Endothelial cell of umbilical vein (primary cell): ENCODE measurements at places on chromosomes 1 and 21.

DNA sequence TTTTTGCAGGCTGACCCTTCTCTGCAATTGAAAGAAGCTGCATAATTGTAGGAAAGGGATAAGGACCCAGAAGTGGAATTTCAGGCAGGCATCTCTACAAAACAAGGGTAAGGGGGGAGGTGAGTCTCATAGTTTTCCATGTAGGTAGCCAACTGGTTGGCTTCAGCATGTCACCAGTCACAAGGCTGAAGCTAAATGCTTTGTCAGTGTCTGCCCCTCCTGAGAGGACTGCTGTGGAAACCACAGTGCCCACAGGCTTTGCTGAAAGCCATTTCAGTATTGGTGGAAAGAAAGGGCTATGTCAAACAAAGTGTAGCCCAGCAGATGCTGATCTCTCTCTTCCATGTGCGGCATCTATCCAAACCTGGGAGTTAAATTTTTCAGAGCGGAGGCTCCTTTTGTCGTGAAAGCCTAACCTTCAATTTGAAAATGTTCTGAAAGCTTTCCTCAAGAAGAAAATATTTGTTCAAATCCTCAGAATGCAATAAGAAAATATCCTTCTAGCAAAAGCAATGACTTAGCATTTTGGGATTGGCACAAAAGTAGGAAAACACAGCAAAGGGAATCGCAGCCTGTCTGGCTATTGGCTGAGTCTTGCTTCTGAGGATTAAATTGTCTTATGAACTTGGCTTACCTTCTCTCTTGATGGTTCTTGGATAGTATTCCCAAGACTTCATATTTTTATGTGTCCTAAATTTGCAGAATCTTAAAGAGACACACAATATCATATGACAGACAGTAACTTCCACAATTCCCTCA lies 591.7 kb downstream of the PLPP3 start:
- H3K36me3 ChIP-seq: no peaks in the 10 kb centered on the region
- no peak for DNase-seq
- no peaks in the 10 kb centered on the region for H3K4me1 ChIP-seq
- no peaks in the 10 kb centered on the region for H3K27me3 ChIP-seq

DNA sequence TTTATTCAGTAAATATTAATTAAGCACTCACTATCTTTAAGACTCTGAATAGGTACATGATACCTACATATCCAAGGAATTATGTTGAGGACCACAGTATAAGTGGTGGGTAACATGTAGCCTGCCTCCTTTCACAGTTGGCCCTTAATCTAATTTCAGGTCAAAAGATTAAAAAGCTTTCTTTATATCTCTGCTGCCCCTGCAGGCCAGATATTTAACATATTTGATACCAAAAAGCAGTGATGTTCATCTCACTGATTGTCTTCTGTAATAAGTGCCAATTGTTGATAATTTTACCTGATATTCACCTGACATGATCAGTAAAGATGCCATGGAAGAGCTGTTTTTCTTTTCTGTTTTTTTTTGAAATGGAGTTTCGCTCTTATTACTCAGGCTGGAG lies 36.5 kb downstream of the RLF start:
- peaks cover 2% of the 10 kb centered on the region for H3K36me3 ChIP-seq
- H3K27ac ChIP-seq: no peak overlapping the region
- DNase-seq: no peak
- H3K4me1 ChIP-seq: no peaks in the 10 kb centered on the region

- DNase-seq: no peak
- H3K27me3 ChIP-seq: no peaks in the 10 kb centered on the region
- H3K27ac ChIP-seq: no peak overlapping the region
- H3K4me3 ChIP-seq: no peak overlapping the region
Measured at GRCh38 chr1:18160290-18160942, 52.8 kb downstream of the IGSF21 start.

DNA sequence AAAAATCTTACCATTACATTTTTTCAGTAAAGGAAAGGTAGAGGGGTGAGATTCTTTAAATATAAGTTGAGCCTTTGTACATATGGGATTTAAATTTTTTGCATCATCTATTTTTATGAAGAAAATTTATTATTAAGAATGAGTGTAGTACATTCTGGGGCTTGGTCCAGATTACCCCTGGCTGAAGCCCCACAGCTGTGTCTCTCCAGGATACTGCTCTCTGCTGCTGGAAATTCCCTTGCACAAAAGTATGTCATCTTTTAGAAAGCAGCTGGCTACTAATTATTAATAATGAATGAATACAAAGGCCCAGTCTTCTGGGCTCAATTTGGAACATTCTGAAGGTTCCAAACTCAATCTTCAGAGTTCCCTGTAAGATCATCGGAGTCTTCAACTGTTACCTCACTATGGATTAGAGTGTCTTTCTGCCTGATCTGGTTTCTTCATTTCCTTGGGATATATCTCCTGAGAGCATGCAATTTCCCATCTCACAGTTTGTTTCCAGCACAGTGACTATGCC lies 428.6 kb upstream of the BRINP3 start:
- no peaks in the 10 kb centered on the region for H3K36me3 ChIP-seq
- no peak overlapping the region for H3K4me3 ChIP-seq
- DNase-seq: no peak
- no peaks in the 10 kb centered on the region for H3K4me1 ChIP-seq
- H3K27ac ChIP-seq: no peak overlapping the region

DNA sequence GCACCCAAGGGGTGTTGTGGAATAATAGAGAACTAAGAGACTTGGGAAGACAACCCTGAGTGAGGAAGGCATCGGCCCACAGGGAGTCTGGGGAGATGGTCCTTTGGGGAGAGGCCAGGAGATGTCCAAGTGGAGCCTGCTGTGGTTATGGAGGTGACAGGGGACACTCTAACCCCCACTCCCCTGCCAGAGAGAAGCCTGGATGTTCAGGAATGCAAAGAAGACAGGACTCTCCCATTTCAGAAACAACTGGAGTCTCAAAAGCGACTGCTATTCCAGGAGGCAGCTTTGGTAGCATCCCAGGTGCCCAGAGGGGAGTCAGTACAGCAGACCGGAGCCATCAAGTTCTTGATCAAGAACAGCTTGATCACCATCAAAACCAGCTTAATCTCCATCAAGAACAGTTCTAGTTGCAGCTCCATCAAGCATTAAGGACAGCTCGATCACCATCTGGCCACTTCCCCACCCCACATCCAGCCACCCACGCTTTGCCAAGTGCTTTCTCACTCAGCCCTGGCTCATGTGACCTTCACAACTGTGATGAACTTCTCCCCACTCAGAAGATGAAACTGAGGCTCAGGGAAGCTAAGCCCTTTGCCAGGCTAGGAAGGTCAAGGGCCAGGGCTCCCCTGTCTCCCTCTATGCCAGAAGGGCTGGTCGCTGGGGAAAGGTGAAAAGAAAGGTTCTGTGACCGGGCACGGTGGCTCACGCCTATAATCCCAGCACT lies 743 bp downstream of the CD52 start:
- H3K4me3 ChIP-seq: no peak overlapping the region
- H3K36me3 ChIP-seq: no peaks in the 10 kb centered on the region
- H3K27me3 ChIP-seq: peaks cover 2% of the 10 kb centered on the region
- DNase-seq: no peak

GRCh38 chr1:18481190-18481920 lies 625 bp downstream of the KLHDC7A start:
- DNase-seq: no peak
- H3K36me3 ChIP-seq: no peaks in the 10 kb centered on the region
- H3K4me3 ChIP-seq: no peak overlapping the region

DNA sequence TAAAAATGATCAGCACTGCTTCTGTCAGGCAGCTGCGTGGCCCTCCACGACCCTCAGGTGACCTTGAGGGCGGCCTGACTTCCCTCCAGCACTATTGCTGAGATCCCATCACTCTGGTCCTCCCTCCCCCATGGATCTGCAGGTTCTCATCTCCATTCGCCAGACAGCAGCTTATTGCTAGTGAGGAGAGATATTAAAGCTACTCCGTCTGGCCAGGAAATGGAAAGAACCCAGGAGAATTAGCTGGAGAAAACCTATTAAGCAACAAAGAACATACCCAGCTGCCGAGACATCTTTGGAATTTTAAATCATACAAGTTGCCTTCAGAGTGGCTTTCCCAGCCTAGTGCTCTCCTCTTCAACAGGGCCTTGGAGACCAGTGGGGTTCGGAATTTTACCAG lies 25.7 kb upstream of the KCNN3 start:
- H3K27ac ChIP-seq: no peak overlapping the region
- peaks cover 3% of the 10 kb centered on the region for H3K27me3 ChIP-seq
- DNase-seq: no peak
- no peak overlapping the region for H3K4me3 ChIP-seq

DNA sequence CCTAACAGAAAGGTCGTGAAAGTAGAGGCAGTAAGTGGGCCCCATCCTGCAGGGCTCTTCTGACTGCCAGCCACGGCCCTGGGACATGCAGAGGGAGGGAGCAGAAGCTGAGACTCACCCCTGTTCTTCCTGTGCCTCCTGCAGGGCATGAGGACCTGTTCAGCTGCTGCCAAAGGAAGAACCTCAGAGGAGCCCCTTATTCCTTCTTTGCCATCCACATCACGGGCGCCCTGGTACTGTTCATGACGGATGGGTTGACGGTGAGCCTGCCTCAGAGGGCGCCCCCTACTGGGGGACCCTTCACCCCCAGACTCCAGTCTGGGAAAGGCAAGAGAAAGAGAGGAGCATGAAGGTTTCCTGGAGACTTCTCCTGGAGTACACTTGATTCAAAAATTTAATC lies 47.1 kb downstream of the ELK4 start:
- no peaks in the 10 kb centered on the region for H3K36me3 ChIP-seq
- no peaks in the 10 kb centered on the region for H3K27me3 ChIP-seq
- H3K4me3 ChIP-seq: no peak overlapping the region
- no peak overlapping the region for H3K27ac ChIP-seq
- DNase-seq: no peak

GRCh38 chr1:243718893-243719292 lies 131.2 kb downstream of the AKT3 start:
- H3K27me3 ChIP-seq: no peaks in the 10 kb centered on the region
- peak overlapping the region; percentile 63 for H3K27ac ChIP-seq
- H3K36me3 ChIP-seq: no peaks in the 10 kb centered on the region
- peak; percentile 62 for DNase-seq
- H3K4me1 ChIP-seq: peaks cover 18% of the 10 kb centered on the region

DNA sequence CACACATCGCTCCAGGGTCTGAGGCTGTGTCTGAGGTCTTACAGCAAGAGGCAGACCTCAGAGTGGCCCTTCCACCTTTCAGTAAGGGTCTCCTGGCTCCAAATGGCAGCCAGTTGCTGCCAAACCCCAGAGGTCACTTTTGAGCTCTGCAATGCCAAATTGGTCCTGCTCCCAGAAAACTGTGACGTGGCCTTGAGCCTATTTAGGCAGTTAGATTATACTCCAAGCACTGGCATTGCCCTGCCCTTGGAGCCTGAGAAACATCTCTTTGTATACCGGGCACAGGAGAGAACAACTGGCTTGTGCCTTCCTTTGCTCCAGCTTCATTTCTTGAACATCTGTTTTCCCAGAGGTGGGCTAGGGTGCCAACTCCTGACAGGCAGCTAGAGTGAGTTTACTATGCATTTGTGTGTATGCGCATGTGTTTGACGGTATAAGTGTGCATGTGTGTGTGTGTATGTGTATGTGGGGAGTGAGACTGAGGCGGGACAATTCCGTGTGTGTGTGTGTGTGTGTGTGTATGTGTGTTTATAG lies 134.5 kb downstream of the IER5 start:
- no peak overlapping the region for H3K27ac ChIP-seq
- no peaks in the 10 kb centered on the region for H3K27me3 ChIP-seq
- H3K4me3 ChIP-seq: no peak overlapping the region

DNA sequence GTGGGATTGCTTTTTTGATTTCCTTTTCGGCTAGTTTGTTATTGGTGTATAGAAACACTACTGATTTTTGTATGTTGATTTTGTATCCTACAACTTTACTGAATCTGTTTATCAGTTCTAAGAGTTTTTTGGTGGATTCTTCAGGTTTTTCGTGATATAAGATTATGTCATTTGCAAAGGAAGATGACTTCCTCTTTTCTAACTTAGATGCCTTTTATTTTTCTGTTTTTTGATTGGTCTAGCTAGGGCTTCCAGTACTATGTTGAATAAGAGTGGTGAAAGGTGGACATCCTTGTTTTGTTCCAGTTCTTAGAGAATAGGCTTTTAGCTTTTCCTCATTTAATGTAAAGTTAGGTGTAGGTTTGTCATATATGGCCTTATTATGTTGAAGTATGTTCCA lies 13.1 kb upstream of the NHLH2 start:
- H3K4me1 ChIP-seq: no peaks in the 10 kb centered on the region
- no peak overlapping the region for H3K4me3 ChIP-seq
- DNase-seq: no peak

DNA sequence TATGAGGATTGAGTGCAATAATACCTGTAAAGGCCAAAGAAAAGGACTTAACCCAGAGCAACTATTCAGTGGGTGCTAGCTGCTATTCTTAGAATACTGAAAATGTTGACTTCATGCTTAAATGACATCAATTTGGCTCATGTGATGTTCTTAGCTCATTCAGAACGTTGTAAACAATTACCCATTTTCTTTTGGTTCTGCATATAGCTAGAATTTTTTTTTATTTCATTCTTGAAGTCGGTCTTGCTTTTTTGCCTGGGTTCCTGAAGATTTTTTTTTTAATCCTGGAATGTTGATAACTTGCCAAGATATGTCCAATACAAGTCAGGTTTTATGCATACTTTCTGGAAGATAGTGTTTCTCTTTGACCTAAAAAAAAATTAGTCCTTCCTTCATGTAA lies 772.0 kb downstream of the LTN1 start:
- H3K4me1 ChIP-seq: no peaks in the 10 kb centered on the region
- no peak overlapping the region for H3K27ac ChIP-seq
- no peaks in the 10 kb centered on the region for H3K27me3 ChIP-seq
- no peaks in the 10 kb centered on the region for H3K36me3 ChIP-seq
- DNase-seq: peak; percentile 16

GRCh38 chr1:98575955-98576354 lies 85.6 kb upstream of the SNX7 start:
- no peak overlapping the region for H3K4me3 ChIP-seq
- no peak overlapping the region for H3K27ac ChIP-seq
- H3K4me1 ChIP-seq: no peaks in the 10 kb centered on the region
- H3K36me3 ChIP-seq: no peaks in the 10 kb centered on the region
- H3K27me3 ChIP-seq: peaks cover 11% of the 10 kb centered on the region

GRCh38 chr1:230822092-230822581 lies 46.2 kb downstream of the C1orf198 start:
- no peak overlapping the region for H3K27ac ChIP-seq
- no peaks in the 10 kb centered on the region for H3K36me3 ChIP-seq
- no peak overlapping the region for H3K4me3 ChIP-seq
- peaks cover 4% of the 10 kb centered on the region for H3K4me1 ChIP-seq
- no peaks in the 10 kb centered on the region for H3K27me3 ChIP-seq

- H3K27ac ChIP-seq: no peak overlapping the region
- peaks cover 4% of the 10 kb centered on the region for H3K4me1 ChIP-seq
- H3K4me3 ChIP-seq: no peak overlapping the region
- no peaks in the 10 kb centered on the region for H3K36me3 ChIP-seq
Measured at GRCh38 chr1:11714831-11715575, 20.9 kb upstream of the AGTRAP start.
